ENCODE measurements at places on chromosomes 3 and 15. TPM values are rescaled to one million over a fixed set of nuclear protein-coding genes. Genes with fewer than 3 reads are reported as not detected.

GRCh38 chr3:171231361-171231760 lies 204.8 kb upstream of the SLC2A2 start:
- DNase-seq = no peak
- no peak overlapping the region for H3K4me3 ChIP-seq
- H3K27ac ChIP-seq = no peak overlapping the region
- no peaks in the 10 kb centered on the region for H3K27me3 ChIP-seq

DNA sequence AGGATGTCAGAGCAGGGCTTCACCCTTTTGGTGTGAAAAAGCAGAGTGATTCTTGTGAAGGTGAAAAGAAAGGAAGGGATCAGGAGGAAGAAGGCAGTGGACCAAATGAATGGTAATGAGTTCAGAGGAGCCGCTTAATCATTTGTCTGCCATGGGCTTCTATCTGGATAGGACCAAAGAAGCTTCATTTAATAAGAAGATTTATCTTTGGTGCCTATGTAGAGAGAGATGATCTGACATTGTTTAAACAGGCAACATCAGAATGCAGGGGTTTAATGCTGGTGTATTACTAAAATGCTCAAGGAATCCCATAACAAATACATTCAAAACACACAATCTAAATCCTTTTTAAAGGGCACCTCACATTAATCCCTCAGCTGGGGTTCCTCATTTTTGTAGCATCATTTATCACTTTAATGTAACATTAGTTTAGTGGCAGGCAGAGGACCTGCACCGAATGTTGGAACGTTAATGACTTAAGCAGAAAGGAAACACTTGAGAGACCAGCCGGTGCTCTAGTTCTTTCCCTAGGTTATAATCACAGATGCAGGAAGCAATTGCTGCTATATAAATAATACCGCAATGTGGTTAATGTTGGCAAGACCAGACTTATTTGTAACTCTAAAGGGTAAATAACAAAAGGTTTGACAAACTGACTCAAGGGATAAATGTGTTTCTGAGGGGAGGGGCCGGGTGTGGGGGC lies 27.9 kb upstream of the IL1RAP start:
- peaks cover 6% of the 10 kb centered on the region for H3K4me1 ChIP-seq
- no peak for DNase-seq
- no peak overlapping the region for H3K27ac ChIP-seq
- no peak overlapping the region for H3K4me3 ChIP-seq
- H3K36me3 ChIP-seq = peaks cover 3% of the 10 kb centered on the region

DNA sequence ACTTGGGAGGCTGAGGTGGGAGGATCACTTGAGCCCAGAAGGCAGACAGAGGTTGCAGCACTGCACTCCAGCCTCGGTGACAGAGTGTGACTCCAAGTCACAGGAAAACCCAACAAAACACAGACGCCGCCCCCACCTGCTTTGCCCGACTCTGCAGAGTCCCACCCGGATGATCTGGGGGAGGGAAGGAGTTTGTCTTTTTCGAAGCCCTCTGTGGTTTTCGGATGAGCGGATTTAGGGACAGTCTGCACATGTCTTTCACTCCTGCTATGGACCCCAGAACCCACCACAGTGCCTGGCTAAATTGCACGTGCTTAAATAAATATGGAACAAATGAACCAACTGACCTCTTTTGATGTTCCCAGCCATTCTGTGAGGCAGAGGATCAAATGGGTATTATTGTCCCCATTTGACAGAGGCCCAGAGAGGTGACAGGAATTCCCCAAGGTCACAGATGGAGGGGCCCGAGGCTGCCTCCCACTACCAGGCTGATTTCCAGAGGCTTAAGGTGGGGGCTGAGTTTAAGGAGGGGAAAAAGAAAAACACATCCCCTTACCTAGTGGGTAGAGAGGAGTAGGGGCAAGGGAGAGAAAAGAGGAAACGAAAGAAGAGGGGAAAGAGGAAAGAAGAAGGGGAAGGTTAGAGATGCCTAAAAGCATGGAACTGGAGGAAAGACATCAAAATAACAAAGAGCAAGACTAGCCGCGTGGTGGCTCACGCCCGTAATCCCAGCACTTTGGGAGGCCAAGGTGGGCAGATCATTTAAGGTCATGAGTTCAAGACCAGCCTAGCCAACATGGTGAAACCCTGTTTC lies 59.4 kb upstream of the TFRC start:
- H3K4me3 ChIP-seq = no peak overlapping the region
- peaks cover 11% of the 10 kb centered on the region for H3K27me3 ChIP-seq
- no peak overlapping the region for H3K27ac ChIP-seq

GRCh38 chr3:190008432-190008831 lies 112.3 kb downstream of the P3H2 start:
- peaks cover 47% of the 10 kb centered on the region for H3K27me3 ChIP-seq
- H3K27ac ChIP-seq = no peak overlapping the region
- no peak overlapping the region for H3K4me3 ChIP-seq
- H3K4me1 ChIP-seq = no peaks in the 10 kb centered on the region

- no peak for DNase-seq
- peaks cover 2% of the 10 kb centered on the region for H3K36me3 ChIP-seq
- no peak overlapping the region for H3K4me3 ChIP-seq
- H3K4me1 ChIP-seq = no peaks in the 10 kb centered on the region
Observed at GRCh38 chr3:155958676-155959075, 88.2 kb downstream of the GMPS start.

GRCh38 chr15:70509731-70510143 lies 253.6 kb downstream of the UACA start:
- H3K4me3 ChIP-seq = no peak overlapping the region
- H3K36me3 ChIP-seq = no peaks in the 10 kb centered on the region
- no peaks in the 10 kb centered on the region for H3K27me3 ChIP-seq
- DNase-seq = no peak
- peaks cover 10% of the 10 kb centered on the region for H3K4me1 ChIP-seq
- H3K27ac ChIP-seq = no peak overlapping the region

GRCh38 chr3:61686228-61686648 lies 124.9 kb downstream of the PTPRG start:
- H3K36me3 ChIP-seq = no peaks in the 10 kb centered on the region
- H3K4me3 ChIP-seq = no peak overlapping the region
- DNase-seq = no peak
- H3K4me1 ChIP-seq = no peaks in the 10 kb centered on the region

GRCh38 chr3:130755666-130756065 lies 9.0 kb upstream of the PIK3R4 start:
- no peaks in the 10 kb centered on the region for H3K4me1 ChIP-seq
- peaks cover 5% of the 10 kb centered on the region for H3K27me3 ChIP-seq
- H3K27ac ChIP-seq = no peak overlapping the region

The ANAPC13 gene
- total RNA-seq = 23.0 TPM

The ROBO2 gene
- total RNA-seq = not detected

The ACTC1 gene
- total RNA-seq = not detected

The TRH gene
- not detected for total RNA-seq

The LYZL4 gene
- total RNA-seq = not detected

The MUC20 gene
- 13.2 TPM for total RNA-seq
